ENCODE measurements at places on chromosomes 3 and 15.

DNA sequence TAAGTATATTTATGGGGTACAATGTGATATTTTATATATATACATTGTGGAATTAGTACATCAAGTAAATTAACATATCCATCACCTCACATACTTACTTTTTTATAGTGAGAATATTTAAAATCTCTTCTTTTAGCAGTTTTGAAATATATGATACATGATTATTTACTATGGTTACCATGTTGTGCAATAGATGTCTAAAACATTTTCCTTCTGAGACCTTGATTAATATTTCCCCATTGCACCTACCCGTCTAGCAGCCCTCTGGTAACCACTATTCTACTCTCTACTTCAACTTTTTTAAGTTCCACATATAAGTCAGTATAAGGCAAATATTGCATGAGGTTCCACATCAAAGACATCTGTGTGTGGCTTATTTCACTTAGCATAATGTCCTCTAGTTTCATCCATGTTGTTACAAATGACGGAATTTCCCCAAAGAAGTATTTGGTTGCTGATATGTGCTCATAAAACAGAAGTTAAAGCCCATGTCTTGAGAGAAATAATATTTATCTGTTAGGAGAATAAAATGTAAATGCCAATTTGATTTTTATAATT lies 29.6 kb upstream of the NFKBIZ start:
- no peak for DNase-seq

- DNase-seq: no peak
Observed at GRCh38 chr3:180383332-180384020, 218.5 kb upstream of the TTC14 start.

DNA sequence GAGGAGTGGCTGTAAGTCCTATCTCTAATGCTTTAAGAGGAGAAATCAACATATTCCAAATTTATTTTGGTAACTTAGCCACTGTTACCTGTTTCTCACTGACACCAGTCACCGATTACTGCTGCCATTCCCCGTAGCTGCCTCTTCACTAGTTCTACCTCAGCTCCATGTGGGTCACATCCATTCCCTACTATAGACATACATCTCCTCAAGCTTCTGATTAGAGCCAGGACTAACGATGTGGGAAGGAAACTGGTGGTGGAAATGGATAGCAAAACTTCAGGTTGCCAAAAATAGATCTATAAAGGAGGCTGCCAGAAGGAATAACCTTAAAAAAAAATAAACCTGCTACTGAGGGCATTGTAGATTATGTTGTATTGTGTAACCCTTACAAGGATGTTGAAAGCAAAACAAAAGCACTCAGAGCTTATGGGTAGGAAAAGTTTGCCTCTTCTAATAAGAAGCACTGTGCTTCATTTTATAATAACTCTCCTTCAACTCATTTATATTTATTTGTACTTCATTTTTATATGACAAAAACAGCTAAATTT lies 56.0 kb downstream of the KAT2B start:
- DNase-seq: no peak

- no peak for DNase-seq
Observed at GRCh38 chr15:35737441-35737840, 191.5 kb upstream of the DPH6 start.

DNA sequence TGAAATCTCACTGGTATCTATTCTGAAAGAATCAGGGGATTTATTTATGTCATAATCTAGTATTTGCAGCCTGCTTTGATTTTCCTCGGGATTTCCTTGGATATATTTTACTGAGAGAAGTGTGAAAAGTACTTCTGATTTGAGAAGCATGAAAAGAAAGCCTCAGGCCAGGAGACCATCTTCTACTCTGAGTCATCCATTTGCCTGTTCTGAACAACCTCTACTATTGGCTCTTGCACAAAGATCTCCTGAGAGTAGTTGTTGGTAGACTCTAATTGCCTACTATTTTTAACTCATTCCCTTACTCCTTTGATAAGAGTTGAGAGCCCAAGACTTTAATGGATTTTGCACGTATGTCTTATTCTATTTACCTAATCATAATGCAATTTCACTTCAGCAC lies 318.9 kb downstream of the BCHE start:
- DNase-seq: no peak

GRCh38 chr3:42486814-42487565 lies 15.5 kb upstream of the VIPR1 start:
- no peak for DNase-seq

GRCh38 chr3:190076136-190076535 lies 44.6 kb downstream of the P3H2 start:
- DNase-seq: no peak

- DNase-seq: no peak
Observed at GRCh38 chr3:170154569-170155143, 26.9 kb downstream of the PHC3 start.

DNA sequence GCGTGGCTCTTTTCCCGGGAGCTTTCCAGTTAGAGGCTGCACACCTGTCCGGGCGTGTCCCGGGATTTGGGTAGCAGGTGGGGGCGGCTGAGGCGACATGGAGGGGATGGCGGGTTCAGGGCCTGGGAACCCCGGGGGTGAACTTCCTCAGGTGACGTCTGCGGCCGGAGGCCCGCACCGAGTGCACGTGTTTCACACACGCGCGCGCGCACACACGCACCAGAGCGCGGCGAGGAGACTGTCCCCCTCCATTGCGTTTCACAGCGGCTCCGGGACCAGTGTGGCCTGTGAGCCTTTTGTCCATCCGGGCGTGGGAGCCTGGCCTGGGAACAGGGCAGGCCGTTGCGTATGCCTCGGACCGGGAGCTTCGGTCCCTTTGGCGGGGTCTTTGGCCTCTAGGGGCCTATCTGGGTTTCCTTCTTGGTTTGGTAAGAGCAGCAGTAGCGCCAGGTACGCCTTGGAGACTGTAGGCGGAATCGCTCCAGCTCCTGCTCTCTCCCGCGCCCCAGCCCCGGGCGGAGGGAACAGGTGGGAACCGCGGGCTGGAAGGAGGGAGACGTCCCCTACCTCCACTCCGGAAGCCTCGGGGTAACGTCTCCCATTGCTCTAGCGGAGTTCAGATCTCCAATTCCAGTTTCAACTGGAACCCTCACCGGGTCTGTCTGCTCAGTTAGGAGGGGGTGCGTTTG lies 220.0 kb downstream of the MEIS2 start:
- no peak for DNase-seq

DNA sequence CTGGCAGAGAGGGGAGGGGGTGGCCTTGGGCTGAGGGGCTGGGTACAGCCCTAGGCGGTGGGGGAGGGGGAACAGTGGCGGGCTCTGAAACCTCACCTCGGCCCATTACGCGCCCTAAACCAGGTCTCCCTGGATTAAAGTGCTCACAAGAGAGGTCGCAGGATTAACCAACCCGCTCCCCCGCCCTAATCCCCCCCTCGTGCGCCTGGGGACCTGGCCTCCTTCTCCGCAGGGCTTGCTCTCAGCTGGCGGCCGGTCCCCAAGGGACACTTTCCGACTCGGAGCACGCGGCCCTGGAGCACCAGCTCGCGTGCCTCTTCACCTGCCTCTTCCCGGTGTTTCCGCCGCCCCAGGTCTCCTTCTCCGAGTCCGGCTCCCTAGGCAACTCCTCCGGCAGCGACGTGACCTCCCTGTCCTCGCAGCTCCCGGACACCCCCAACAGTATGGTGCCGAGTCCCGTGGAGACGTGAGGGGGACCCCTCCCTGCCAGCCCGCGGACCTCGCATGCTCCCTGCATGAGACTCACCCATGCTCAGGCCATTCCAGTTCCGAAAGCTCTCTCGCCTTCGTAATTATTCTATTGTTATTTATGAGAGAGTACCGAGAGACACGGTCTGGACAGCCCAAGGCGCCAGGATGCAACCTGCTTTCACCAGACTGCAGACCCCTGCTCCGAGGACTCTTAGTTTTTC lies 4.9 kb downstream of the ISL2 start:
- no peak for DNase-seq

- DNase-seq: no peak
Observed at GRCh38 chr3:184805351-184806038, 6.5 kb upstream of the VPS8 start.

- DNase-seq: no peak
Observed at GRCh38 chr3:107752202-107752990, 229.6 kb downstream of the BBX start.

GRCh38 chr3:67389176-67389575 lies 265.2 kb downstream of the SUCLG2 start:
- no peak for DNase-seq

DNA sequence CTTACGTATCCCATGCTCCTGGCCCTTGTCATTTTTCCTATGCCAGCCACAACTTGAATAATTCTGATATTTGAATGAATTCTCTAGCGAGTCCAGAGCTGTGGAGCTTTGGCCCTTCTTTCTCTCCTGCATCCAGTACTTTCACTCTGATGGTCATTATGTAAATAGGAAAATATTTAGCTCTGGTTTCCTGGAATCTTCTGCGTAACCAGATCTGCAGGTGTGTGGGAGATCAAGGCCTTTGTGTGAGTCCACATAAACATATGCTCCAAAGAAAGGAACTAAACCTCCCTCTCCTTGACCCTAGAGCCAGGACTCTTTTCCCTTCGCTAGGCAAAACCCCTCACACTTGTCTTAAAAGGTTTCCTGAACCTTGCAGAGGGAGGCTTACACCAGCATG lies 132.5 kb upstream of the THBS1 start:
- no peak for DNase-seq
